ENCODE measurements at places on chromosomes 1 and 21.

GRCh38 chr1:41618066-41618825, 133.8 kb upstream of the EDN2 start:
- DNase-seq, result no peak

DNA sequence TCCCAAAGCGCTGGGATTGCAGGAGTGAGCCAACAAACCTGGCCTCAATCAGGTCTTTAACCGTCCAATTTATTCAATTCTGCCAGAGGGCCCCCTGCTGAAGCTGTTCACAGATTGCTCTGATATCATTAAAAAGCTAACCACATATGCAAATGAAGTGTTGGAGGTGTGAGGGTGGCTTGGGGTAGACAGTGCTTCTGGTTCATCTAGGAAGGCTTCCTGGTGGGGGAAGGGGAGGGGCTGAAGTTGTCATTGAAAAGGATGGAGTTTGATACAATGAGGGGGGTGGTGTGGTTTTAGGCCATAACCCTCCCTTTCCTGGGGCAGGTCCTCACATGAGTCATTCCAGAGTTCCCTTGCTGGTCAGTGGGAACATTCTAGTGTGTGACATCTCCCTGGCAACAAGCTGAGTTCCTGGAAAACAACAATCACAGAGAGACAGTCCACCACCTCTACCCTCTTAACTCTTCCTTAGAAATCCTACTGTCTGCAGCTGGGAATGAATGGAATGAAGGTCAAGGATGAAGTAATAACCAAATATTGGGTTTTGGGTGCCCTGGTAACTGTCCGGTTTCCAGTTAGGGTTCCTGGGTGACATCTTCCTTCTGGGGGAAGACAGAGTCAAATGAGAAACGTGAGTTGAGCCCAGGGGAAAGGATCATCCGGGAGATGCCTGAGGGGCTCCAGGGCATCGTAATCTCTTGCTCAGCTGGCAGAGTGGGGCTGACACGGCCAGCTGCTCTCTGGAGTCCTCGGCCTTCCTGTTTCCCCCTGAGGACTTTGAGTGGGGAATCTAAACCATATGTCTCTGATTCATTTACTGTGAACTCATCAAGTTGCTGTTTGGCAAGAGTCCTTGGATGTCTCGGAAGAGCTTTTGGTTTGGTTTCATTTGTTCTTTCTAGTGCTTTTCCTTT, 32.2 kb downstream of the BATF3 start:
- peak; percentile 91 for DNase-seq

- DNase-seq, result no peak
These were observed 21.1 kb downstream of the ATP8B2 start for GRCh38 chr1:154346276-154346917.

DNA sequence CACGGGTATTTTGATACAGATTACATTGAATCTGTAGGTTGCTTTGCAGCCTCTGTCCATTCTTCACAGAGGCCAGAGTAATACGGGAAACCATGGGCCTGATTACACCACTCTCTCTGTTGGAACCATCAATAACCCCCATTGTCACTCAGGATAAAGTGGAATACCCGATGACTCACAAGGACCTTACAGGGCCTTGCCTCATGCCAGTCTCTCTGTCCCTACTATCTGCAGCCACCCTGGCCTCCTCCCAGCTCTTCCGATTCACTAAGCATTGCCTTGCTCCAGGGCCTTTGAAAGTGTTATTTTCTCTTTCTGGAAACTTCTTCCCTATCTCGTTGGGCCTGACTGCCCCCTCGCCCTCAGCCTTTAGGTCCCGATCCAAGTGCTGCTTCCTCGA, 61.7 kb downstream of the HMGB4 start:
- peak; percentile 38 for DNase-seq

- DNase-seq, result no peak
These were observed 340.2 kb downstream of the SMYD3 start for GRCh38 chr1:246166841-246167240.
